ENCODE measurements at places on chromosomes 3 and 15.
A peak's percentile ranks its signal among the peaks of the same experiment; 100 is the strongest.

GRCh38 chr15:101107625-101108460, 144.0 kb downstream of the CHSY1 start:
- no peak for DNase-seq

DNA sequence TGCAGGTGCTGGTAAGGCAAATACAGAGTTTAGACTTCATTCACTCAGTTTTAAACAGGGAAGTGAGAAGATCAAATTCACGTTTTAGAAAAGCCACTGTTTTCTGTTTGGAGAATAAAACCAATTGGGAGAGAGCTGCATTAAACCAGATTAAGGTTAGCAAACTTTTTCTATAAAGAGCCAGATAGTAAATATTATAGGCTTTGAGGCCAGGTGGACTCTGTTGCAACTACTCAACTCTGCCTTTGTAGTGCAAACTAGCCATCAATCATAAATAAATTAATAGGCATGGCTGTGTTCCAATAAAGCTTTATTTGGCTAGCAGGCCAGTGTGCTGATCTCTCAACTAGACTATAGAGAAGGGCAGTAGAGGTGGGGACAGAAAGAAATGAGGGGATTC, 33.5 kb downstream of the SUCLG2 start:
- DNase-seq: no peak

DNA sequence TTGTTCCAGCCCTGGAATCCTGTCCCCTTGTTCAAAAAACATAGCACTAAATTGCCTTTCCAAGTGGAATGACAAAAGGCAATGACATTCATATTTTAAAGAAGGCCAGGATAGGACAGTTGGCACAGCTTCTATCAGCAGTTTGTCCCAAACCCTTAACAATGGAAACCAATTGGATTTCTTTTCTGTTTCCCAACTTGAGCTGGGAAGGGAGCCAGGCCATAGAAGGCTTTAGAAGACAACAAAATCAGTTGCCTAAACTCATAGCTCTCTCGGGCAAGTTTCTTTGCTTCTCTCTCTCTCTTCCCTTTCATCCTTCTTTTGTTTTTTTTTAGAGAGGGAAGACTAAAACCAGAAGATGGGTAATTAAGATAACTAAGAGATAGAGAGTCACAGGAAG, 227.7 kb upstream of the TPRG1 start:
- DNase-seq: no peak

DNA sequence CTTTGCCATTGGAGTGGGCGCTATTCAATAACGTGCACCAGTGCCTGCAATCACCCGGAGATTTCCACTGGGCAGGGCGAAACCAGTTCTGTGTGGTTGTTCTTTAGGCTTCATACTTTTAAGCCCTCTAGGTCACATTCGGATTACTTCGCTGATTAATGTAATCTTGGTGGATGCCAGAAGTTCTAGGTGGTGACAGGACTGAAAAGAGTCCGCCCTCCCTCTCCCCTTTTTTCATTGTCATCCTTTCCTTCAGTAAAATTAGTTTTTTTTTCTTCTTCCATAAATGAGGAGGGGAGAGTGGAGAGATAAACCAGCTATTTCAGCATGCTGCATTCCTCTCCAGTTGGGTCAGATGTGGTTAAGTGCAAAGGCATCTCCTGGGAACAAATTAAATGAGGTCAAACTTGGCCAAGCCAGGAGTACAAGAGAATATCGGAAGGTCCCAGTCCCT, 2.3 kb upstream of the SLC2A2 start:
- DNase-seq: no peak

DNA sequence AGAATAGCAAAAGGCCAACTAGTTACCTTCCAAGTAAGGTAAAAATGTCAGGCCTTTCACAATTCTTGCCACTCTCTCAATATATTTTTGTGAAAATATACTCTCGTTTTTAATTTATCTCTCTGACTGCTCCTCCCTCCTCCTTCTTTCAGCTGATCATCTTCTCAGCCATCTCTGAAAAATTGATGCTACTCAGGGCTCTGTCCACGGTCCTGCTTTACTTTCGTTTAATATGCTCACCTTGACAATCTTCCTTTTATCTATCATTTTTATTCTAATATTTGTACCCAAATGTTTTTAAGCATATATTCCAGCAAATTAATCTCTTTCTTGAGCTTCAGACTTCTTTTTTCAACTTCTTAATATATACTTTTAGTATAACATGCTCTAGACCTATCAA, 1362.1 kb downstream of the ROBO1 start:
- DNase-seq: no peak

- DNase-seq: no peak
Measured at GRCh38 chr3:46351646-46352045, 2.3 kb upstream of the CCR2 start.

DNA sequence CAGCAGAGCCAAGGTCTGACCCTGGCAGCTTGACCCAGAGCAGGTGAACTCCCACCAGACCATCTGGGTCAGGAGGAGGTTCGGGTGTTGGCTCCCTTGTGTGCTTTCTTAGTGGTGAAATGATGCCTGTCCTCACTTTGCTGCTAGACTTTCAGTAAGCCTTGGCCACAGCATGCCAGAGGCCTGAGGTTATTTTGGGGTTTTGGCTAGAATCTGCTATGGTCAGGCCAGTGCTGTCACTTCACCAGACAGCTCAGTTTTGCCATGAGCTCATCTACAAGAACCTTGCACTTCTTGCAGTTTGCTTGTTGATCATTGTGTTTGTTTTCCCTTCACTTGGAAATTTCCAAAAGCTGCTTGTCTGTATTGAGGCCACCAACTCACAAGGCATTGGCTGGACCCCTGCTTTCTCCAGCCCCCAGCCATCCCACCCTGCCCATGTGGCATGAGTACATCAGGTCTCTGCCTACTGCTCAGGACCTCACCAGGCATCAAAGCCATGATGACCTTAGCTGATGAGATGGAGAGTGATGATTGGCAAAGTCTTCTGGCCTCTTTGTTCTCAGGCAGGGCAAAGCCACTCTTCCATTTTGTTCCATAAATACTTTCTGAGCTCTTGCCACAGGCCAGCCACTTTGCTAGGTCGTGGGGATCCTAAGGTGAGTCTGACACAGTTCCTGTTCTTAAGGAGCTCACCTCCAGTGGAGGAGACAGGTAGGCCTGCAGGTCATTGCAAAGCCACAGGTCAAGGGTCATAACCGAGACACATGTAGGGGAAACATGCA, 122.6 kb downstream of the ARNT2 start:
- no peak for DNase-seq

- DNase-seq: no peak
Measured at GRCh38 chr3:78178209-78178608, 1138.3 kb downstream of the ROBO2 start.

DNA sequence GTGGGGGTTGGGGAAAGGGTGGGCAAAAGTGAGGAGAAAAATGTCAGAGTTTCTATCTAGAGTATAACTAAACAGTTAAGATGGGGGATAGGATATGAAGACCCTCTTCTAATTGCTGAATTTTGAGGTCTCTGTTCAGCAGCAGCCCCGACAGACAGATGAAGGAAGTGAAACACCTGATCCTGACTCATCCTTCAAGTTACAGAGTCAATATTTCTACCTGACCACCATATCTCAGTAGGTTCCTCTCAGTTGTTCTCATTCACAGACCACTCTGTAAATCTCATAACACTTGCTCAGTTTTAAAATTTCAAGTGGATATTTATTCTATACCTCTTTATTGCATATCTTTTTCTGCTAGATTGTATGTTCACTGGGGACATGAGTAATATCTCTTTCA, 69.5 kb downstream of the CCDC54 start:
- DNase-seq: no peak

DNA sequence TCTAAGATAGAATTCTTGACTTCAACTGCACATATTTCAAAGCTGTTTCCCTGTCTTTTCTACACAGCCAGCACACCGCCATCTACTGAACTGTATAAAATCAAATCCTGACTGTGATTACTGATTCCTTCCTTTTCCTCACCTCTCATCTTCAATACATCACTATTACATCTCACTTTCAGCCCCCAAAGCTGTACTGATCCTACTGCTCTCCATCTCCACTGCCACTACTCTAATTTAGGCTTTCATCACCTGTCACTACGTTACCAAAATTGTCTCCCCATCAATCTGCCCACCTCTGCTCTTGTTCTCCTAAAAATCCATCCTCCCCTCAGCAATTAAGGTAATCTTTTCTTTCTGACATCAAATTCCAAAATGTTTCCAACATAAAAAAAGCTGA, 4.5 kb upstream of the CCDC39 start:
- DNase-seq: no peak

- DNase-seq: peak; percentile 1
Measured at GRCh38 chr3:100891033-100891432, 102.2 kb downstream of the ABI3BP start.

DNA sequence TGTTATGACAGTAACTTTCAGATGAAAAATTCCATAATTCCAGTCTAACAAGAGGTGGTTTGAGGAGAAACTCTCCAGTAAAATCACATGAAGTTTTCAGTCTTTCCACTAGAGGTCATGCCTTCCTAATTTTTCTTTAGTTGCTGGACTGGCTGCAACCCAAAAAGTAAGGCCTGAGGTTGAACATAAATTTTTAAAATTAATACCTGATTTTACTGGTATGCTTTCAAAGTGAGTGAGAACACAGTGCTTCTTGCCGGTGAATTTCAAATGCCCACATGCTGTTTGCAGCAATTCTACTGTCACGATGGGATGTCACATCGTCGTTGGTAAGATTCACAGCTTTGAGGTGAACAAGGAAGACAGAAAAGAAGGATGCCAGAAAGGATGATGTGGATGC, 89.0 kb upstream of the FGF12 start:
- peak; percentile 37 for DNase-seq

GRCh38 chr3:25023876-25024275, 404.2 kb upstream of the RARB start:
- no peak for DNase-seq

DNA sequence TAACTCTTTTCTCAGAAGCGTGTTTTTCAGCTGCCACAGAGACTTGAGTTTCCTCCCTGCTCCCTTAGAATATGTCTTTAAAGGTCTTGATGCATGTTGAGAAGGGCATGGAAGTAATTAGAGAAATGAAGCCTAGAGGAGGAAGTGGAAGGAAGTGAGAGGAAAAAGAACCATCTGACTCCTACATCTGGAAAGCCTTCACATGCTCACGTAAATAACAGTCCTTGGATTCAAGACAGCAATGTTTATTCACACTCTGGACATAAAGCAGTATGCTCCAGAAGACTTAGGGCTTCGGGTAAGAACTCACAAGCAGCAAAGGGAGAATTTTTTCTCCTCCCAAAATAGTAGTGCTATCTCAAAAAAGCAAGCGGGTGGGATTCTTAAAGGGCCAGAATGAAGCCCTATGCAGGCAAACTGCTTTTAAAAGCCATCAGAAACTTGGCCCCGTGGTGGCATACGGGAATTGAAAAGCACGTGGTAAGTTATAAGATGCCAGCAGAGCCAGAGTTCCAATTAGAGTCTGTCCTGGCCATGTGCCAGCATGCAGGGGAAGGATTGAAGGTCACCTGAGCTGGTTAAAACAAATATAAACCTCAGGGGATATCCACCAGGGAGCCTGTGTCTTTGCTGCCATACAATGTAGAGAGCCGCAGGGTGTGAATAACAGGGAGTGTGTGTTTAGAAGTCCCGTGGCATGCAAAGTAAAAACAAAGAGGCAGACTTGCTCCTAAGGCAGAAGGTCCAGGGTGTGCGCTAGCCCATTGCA, 380.8 kb upstream of the NDN start:
- no peak for DNase-seq

DNA sequence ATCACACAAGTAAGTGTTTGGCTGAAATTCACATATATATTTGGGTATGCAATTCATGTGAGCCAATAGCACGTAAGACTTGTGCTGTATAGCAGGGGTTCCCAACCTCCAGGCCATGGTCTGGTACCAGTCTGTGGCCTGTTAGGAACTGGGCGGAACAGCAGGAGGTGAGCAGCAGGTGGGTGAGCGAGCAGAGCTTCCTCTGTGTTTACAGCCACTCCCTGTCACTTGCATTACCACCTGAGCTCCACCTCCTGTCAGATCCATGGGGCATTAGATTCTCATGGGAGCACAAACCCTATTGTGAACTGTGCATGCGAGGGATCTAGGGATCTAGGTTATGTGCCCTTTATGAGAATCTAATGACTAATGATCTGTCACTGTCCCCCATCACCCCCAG, 59.7 kb downstream of the MAP3K13 start:
- no peak for DNase-seq

DNA sequence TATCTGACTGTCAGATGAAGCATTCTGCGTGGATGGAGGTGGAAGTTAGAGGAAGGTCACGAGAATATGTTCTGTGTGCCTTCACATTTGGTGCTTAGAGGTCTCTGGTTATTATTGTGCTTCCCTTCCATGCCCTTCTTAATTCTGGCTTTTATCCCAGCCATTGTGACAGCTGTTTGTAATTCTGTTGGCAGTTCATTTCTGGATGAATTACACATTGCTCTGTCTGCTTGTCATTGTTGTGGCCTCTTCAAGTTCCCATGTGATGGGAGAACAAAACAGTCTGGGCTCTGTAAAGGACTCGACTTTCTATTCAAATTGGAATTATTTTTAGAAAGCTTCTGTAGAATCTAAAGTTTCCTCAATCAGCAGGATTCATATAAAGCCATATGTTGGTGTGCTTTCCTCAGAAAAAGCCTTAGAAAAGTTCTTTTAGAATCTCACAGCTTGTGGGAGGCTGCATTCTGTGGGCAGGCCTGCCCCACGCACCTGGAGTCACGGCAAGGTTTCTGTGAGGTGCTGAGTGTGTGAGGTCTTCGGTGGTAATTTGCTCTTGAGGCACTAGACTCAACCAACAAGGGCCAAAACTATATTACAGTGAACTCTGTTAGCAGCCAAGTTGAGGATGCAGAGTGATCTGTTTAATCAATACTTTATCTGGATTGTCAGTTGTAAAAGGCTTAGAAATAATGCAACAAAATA, 397.4 kb upstream of the AZI2 start:
- no peak for DNase-seq

- DNase-seq: no peak
Measured at GRCh38 chr3:25481386-25481785, 53.3 kb downstream of the RARB start.
